ENCODE measurements at places on chromosomes 5 and 9.

DNA sequence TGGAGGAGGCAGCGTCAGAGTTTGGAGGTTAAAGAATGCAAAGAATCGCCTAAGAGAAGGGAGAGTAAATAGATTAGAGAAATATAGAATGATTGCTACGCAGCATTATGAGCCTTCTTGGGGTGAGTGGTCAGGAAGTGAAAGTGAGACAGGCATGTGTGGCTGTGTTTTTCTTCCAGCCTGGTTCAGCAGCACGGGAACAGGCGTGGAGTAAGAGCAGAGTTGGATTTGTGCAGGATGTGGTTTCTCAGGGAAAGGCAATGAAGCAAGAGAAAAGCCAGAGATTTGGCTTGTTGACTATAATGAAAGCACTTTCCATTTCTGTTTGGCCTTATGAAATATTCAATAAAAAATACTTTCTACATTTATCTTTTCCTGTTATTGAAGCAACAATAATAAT lies 34.3 kb upstream of the FRMD3 start:
- no peak for DNase-seq

GRCh38 chr5:32964261-32964660 lies 253.1 kb downstream of the NPR3 start:
- DNase-seq: no peak

- no peak for DNase-seq
These were observed 30.0 kb upstream of the GAS1 start for GRCh38 chr9:86977205-86977835.

GRCh38 chr9:8655071-8655470 lies 855.5 kb upstream of the DMAC1 start:
- DNase-seq: no peak

DNA sequence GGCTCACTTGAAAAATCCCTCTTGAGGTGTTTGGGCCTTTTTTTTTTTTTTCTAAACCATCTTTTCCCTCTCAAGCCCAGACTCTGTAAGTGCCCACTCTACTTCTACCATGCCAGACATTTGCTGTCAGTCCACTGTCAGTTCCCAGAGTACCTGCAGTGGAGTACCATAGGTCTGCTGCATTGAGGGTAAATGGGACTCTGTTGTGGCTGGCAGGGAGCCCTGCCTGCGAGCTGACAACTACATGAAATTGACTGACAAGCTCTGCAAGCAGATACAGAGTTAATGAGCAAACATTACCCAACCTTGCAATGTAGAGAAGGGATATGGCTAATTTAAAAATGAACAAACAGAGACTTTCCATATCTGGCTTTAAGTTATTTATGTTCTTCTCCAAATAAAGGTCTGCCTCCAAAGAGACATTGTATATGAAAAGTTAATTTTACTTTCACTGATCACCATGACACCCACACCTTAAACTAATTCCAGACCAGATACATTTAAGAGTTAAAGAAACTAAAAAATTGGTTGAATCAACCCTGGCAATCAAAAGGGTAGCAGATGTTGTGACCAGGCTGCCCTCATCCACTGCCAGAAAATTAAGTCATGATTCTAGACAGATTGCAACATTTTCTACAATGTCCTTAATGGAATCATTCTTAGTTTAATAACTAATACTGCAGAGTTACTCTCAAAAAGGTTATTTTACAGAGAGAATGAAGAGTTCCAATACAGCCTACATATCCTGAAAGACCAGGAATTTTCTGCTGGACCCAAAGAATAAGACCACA lies 100.4 kb upstream of the PAM start:
- DNase-seq: no peak

DNA sequence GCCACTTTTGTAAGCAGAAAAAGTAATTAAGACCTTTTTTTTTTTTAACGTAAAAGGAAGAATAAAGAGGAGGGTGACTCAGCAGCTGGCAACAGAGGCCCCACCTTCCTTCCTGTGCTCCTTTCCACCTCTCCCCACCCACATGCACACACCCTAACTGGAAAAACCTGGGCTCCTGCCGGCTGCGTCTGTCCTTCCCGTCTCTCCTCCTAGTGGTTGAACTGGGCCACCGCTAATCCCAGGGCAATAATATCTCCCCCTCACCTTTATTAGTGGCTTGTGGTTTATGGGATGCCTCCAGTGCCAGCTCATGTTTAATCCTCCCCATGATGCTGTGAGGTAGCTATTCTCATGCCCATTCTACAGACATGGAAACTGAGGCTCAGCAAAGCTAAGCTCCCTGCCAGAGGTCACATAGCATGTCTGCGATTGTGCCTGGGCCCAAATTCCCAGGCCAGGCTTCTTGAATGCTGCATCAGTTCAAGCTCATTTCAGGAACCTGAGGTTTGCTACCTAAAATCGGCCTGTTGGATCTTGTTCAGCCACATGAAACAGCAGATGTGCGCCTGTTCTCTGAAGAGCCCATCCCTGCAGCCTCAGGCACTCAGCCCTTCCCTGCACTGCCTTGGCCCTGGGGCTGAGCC lies 60.9 kb upstream of the IL17B start:
- DNase-seq: no peak

DNA sequence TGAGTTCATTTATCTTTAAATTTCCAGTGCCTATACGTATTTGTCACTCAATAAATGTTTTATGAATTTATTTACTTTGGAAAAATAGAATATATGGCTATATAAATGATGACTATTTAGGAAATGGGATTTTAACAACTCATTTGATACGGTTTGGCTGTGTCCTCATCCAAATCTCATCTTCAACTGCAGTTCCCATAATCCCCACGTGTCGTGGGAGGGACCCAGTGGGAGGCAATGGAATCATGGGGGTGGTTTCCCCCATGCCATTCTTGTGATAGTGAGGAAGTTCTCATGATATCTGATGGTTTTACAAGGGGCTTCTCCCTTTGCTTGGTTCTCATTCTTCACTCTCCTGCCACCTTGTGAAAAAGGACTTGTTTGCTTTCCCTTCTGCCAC lies 187.6 kb upstream of the EFNA5 start:
- DNase-seq: no peak

DNA sequence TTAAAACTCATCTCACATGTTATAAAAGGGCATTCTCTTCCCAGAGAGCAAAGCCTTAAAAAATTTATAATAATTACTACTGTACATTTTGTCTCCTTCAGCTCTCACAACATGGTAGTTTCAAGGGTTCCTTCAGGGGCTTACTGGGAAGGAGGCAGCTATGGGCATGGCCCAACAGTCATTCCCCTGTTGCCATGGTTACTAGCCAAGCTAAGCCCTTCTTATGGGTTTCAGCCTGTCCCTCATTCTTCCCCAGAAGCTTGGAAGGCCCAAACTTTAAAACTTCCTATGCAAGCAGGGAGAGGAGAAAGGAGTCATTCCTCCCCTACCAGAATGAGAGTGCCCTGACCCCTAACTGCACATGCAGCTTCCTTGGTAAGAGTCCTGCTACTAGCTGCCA lies 82.2 kb upstream of the CNTLN start:
- DNase-seq: no peak

GRCh38 chr5:40634154-40634553 lies 45.6 kb upstream of the PTGER4 start:
- no peak for DNase-seq

DNA sequence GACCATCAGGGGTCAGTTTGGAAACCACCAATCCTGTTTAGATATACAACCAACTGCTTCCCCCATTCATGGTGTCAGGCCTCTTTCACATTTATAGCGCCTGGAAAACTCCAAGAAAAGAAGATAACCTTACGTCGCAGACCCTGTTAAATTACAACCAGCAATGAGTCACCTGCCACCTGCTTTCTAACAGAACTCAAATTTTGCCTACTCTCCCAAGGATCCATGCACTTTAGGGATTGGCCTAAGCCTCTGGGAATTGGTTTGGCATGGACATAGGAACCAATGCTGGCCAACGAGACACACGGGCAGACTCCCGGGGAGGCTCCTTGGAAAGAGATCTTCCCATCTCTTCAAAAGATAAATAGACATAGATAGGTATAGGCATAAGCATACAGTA lies 87.0 kb downstream of the FEM1C start:
- DNase-seq: no peak

DNA sequence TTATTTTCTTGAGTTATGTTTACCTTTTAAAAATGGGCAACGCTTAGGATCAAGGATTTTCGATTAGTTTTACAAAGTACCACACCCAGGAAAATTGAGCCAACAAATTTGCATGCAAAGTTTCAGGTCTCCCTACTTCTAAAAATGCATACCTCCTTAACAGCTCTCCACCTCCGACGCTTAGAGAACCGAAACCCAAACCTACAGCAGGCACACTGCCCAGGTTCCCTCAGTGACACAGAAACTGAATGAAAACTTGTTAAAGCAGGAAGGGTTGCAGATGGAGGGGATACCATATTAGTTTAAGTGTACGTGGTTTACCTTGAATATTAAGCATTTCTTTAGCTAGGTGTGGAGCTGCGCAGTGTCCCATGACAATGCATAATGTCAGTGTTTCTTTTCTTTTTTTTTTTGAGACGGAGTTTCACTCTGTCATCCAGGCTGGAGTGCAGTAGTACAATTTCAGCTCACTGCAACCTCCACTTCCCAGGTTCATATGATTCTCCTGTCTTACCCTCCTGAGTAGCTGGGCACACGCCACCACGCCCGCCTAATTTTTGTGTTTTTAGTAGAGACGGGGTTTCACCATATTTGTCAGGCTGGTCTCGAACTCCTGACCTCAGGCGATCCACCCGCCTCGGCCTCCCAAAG lies 1.6 kb upstream of the SUB1 start:
- DNase-seq: peak; percentile 65

DNA sequence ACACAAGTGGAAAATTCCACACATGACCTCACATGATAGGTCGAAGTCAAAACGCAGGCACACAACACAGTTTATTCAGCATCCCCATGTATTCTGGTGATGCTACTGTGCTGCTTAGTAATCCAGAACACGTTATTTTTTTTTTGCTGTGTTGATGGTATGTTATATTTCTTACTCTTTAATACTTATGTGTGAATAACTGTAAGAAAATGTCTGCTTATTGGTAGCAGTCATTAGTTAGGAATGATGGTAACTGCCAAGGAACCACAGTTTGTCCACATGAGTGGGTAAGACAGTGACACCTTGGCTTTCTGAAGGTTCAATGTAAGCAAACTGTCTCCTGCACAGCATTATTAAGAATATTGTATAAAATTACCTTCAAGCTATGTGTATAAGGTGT lies 107.7 kb upstream of the DAPK1 start:
- DNase-seq: no peak

GRCh38 chr5:109567374-109568044 lies 122.2 kb upstream of the MAN2A1 start:
- no peak for DNase-seq
